Neural crest cell (in vitro differentiated cells): ENCODE measurements at places on chromosomes 5 and 9.

- DNase-seq = no peak
Measured at GRCh38 chr5:4640795-4641194, 499.3 kb upstream of the ADAMTS16 start.

DNA sequence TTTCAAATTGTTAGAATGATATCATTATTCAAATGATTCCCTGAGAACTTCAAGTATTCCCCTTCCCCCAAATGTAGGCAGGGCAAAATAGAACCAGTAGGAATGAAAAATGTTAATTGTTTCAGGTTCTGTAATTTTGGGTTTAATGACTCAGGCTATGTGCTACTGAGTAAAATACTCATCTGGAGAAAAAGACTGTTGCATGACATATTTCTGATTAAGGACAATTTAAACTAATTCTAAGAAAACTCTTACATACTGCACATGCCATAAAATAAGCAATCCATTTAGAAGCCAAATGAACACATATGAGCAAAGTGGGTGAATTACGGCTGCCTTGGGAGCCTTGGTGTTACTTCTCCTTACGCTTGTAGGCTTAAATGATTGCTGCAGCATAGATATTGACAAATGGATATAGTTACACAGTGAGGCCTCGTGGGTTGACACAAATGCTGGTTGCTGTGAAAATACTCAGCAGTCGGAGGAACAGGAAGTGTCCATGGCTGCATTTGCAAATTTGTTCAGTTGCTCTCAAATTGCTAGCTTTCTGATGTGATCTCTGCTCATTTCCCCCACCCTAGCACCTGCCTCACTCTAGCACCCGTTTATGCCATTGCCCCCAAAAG lies 174.9 kb upstream of the DMAC1 start:
- no peak for DNase-seq

- no peak for DNase-seq
Measured at GRCh38 chr9:97445119-97445701, 33.3 kb downstream of the TDRD7 start.

GRCh38 chr5:135433681-135434426 lies 13.3 kb downstream of the DCANP1 start:
- DNase-seq = no peak

GRCh38 chr5:146079695-146080373 lies 25.5 kb downstream of the PLAC8L1 start:
- no peak for DNase-seq

- DNase-seq = no peak
Measured at GRCh38 chr9:106177216-106177615, 482.9 kb downstream of the TMEM38B start.

DNA sequence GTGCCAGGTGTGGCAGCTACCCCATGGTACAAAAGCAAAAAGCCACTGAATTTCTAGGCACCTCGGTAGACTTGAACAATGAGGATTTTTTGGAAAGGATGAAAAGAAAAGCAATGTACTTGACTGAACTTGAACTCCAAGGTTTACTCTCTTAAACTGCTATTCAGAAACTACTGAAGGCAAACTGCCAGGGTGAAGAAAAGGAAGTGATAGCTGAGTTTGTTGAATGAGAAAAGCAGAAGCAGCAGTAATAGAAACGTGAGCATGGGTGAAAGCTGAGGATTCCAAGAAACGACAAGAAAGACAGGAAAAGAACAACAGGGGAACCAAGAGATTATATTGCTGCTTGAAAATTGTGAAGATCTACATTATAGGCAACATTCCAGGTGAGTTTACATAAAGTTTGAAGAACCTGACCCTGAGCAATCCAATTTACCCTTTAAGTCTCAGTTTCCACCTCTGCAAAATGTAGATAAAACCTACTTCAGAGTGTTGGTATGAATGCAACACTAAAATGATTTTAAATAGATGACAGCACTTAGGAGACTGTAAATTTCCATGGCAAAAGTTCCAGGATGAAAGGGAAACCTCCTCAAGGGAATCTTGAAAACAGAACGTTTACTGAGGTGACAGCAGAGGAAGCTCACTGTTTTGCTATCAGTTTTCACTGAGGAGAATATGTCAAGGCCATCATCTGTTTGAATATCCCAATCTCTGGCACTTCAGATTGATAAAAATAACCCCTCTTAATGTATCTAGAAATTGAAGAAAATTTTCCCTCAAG lies 245.8 kb downstream of the SPATA31D1 start:
- no peak for DNase-seq

DNA sequence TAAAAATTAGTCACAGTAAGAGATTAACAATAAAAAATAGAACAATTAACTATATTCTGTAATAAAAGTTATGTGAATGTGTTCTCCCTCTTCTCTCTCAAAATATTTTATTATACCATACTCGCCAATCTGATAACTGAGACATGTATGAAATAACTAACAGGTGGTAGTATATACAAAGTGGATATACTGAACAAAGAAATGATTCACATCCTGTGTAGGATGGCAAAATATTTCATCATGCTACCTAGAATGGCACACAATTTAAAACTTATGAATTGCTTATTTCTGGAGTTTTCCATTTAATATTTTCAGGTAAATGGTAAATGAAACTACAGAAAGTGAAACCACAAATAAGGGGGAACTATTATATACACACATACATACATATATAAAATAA lies 152.5 kb downstream of the RNF180 start:
- DNase-seq = no peak

- no peak for DNase-seq
Measured at GRCh38 chr5:119318256-119318894, 37.4 kb upstream of the TNFAIP8 start.
